ENCODE measurements at places on chromosomes 6 and 20.

DNA sequence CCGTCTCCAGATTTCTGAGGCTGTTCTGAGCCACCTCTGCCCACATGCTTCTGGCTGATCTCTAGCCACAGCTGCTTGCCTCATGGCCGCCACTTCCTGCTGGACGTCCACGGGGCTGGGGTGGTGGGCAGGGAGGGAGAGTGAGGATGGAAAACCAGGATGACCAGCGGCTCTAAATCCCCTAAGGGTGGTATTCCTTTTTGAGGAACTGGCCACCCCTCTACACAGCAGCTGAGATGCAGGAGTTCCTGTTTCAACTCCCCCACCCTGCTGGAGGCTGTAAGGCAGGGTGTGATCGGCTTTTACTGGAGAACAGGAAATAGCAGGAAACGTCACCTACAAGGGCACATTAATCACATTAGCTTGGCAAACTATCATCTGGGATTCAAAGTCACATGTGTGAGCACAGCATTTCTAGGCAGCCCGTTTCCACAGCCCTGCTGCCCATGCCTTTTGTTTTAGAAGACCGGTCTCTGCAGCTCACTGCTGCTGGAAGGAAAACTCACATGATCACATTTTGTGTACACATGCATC lies 181.6 kb upstream of the ECI2 start:
- no peak for DNase-seq

GRCh38 chr6:83853178-83854000 lies at the start of gene RIPPLY2:
Gene RIPPLY2, plus strand, starts transcription at chr6:83853360. Its CDS starts 57 bp downstream, at chr6:83853417.
- DNase-seq: no peak

- DNase-seq: no peak
These were observed 120.9 kb downstream of the UNC5CL start for GRCh38 chr6:40918040-40918651.

GRCh38 chr20:52814371-52814770 lies 157.8 kb upstream of the TSHZ2 start:
- no peak for DNase-seq

Data from natural killer cell treated with Interleukin-12 subunit alpha and Interleukin-12 subunit beta and Interleukin-15 and Interleukin-18, amount 100 ng/mL, for 72 hours (primary cell).